ENCODE measurements at places on chromosomes 4 and X.

GRCh38 chrX:37472836-37473235, 98.6 kb upstream of the LANCL3 start:
- no peak for DNase-seq

DNA sequence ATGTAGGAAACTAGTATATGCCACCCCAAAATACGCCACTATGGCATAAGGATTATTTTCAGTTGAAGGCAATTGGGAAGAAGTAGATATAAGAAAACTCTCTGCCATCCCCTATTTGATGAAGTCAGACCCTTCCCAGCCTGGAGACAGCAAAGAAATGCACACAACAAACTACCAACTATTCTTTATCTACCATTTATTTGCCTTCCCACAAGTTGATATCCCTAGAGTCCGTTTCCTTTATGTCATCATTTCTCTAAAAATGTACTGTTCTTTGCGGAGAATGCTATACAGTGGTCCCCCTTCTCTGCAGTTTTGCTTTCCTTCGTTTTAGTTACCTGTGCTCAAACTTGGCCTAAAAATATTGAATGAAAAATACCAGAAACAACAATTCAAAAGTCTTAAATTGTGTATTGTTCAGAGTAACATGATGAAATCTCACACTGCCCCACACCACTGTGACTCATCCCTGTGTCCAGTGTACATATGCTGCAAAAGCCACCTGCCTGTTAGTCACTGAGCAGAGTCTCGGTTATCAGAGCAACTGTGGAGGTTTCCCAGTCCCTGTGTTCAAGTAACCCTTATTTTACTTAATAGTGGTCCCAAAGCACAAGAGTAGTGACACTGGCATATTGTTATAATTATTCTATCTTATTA, 152.3 kb downstream of the WDFY3 start:
- no peak for DNase-seq

DNA sequence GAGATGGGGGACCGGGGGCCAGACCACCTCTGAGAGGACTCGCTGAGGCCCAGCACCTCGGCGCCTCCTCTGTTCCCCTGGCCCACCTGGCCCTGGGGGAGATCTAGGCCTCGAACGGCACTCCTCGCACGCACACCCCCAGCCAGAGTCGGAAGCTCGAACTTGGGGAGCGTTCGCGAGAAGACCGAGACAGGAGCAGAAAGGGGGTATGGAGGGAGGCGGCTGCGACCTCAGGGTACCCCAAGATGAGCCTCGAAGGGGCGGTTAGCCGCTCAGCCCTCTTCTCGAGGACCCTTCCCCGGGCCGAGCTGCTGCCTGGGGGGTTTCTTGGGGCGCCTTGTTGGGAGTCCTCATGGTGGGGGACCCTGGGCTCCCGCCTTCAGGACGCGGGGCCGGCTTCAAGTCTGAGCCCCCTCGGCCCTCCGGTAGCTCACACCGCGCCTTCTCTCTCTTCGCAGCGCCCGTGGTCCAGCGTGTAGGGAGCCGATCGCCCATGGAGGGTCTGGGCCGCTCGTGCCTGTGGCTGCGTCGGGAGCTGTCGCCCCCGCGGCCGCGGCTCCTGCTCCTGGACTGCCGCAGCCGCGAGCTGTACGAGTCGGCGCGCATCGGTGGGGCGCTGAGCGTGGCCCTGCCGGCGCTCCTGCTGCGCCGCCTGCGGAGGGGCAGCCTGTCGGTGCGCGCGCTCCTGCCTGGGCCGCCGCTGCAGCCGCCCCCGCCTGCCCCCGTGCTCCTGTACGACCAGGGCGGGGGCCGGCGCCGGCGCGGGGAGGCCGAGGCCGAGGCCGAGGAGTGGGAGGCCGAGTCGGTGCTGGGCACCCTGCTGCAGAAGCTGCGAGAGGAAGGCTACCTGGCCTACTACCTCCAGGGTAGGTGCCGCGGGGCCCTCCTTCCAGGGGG, 706 bp downstream of the DUSP9 start:
- no peak for DNase-seq

DNA sequence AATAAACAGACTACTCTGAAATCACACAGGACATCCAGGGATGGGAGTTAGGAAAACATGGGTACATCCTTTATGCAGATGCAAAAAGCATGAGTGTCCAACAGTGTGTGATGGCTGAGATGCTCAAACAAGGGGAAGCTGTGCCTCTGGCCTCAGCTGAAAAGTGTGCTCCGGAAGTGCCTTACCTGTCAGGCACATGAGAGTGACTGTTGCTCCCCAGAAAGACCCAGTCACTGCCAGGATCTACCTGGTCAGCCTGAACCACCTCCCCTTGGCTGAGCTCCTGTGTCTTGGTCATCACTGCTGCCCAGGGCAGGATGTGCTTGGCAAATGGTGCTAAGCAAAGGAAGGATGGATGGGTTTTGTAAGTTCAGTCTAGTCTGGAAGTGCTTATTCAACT, 4.0 kb downstream of the PPP2R2C start:
- DNase-seq: no peak

GRCh38 chrX:110421500-110422455, 63.1 kb downstream of the RTL9 start:
- DNase-seq: no peak

GRCh38 chrX:7925867-7926472, 1.2 kb downstream of the PNPLA4 start:
- peak; percentile 71 for DNase-seq

- peak; percentile 99 for DNase-seq
Observed at GRCh38 chrX:1391707-1392375, at the start of gene SLC25A6. Gene SLC25A6 (minus strand): TSS chrX:1392113. CDS start chrX:1392009, 104 bp downstream.

DNA sequence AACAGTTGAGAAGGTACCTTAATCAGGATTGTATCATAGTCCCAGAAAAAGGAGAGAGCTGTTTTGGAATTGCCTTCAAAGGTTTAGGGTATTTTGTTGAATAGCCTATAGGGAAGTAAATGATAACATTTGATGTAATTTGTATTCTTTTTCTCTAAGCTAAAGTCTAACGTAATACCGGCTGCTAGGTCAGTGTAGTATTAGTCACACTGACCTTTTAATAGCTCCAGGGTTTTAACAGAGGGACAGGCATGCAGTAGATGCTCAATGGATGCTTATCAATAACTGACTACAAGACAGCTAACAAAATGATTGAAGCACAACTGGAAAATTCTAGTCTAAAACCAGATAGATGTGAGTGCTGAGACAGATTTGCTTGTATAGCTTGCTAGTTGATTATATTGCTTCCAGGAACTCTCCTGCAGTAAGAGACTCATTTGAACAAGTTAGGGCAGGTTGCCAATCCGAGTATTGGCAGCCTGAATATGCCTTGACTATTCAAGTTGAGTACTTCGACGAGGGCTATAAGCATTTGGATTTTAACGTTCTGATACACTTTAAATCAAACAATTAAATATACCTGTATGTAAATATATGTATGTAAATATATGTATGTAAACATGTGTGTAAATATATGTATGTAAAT, 16.5 kb upstream of the PNPLA4 start:
- no peak for DNase-seq

GRCh38 chr4:15116509-15117079, 114.3 kb downstream of the CPEB2 start:
- DNase-seq: no peak

- DNase-seq: no peak
Observed at GRCh38 chr4:6338175-6338950, 68.7 kb downstream of the WFS1 start.

GRCh38 chr4:149050840-149051239, 608.6 kb upstream of the NR3C2 start:
- DNase-seq: no peak

DNA sequence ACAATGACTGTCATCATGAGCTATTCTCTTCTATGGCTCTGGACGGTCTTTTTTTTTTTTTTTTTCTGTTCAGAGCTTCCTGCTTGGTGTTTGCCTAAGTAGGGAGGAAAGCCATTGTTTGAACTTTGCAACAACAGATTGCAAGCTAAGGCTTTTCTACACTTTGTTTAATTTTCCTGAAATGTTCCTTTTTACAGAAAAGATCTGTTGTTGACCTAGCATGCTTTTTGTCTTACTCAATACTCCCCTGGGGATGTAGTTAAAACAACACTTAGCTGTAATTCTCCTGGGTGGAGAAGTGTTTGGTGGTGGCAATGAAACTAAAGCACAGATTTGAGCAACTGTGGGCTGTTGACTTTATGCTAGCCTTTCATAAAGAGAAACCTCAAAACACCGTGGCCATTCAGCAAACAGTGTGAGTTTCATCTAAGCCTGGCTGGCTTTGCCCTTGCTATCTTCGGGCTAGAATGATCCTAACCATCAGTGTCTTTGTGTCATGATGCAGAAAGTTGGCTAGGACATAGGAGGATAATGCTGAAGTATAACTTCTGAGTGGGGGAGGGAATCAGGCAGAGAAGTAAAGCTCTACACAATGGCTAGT, 110.5 kb downstream of the ANXA3 start:
- DNase-seq: no peak

DNA sequence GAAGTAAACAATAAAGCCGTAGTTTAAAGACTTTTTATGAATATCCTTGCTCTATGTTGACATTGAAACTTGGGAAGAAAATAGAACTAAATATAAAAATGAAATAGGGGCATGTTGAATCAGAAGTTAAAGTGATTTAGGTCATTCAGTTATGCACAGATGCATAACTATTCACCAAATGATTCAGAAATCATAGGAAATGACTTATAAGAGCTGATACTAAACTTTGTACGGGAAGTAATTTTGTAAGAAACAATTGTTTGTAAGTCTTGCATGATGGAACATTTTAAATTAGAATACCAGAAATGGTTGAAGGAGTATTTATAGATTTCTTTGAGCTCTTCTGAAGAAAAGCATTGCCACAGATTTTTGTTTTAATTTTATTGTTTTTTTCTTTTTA, 246.5 kb downstream of the CPE start:
- DNase-seq: no peak

DNA sequence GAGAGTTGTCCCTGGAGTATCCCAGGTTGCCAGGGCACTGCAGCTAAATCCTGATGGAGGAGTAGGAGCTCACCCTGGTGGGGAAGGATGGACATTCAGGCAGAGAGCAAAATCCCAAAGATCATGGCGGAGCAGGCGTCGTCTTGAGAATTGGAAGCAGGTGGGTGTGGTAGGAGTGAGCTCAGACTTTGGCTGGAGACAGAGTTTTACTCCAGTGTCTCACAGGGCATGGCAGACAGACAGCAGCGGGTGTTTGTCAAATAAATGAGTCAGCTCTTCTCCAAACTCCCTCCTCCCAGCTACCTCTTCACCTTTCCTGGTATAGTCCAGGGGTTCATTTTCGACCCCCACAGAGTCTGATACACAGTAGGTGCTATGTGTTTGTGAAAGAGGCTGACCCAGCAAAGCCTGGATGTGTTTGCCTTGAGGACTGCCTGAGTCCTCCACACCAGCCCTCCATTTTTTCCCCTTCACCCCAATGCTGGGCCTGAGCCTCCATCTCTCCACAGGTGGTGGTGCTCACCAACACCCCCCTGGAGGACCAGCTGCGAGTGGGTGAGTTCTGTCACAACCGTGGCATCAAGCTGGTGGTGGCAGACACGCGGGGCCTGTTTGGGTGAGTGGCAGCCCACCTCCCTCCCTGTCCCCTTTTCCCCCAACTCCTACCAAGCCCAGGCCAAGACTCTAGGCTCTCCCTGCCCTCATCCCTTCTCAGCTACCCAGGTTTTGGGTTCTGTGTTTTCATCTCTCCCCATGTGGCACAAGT, 6.9 kb downstream of the UBA1 start:
- no peak for DNase-seq

- no peak for DNase-seq
Observed at GRCh38 chr4:153148791-153149190, 55.5 kb upstream of the TRIM2 start.

GRCh38 chr4:140790765-140791164, 34.6 kb upstream of the TBC1D9 start:
- no peak for DNase-seq

- DNase-seq: no peak
Observed at GRCh38 chr4:71266090-71266794, 72.6 kb upstream of the SLC4A4 start.

GRCh38 chr4:163568843-163569242, 74.4 kb downstream of the TMA16 start:
- DNase-seq: no peak

DNA sequence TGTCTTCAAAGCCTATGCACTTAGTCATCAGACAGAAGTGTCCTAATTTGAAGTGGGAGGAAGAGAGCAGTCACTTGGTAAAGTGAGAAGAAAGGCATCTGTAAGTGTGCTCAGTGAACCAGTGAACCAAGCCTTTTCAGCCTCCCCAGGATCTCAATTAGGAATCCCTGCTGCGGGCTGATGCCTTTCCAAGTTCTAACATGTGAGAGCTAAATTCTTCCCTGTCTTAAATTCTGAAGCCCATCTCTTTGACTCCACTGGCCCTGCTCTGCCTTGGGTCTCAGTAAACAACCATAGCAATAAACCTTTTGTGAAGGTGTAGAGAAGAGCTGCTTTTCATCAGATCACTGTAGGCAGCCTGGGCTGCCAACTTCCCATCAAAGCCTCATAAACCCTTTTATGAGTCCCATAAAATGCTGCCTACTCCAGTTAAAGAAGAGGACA, 701.2 kb upstream of the LCORL start:
- DNase-seq: no peak

GRCh38 chr4:122766950-122767349, 34.4 kb downstream of the BBS12 start:
- no peak for DNase-seq

GRCh38 chr4:52036886-52037530, 1.1 kb downstream of the SGCB start:
- DNase-seq: no peak

DNA sequence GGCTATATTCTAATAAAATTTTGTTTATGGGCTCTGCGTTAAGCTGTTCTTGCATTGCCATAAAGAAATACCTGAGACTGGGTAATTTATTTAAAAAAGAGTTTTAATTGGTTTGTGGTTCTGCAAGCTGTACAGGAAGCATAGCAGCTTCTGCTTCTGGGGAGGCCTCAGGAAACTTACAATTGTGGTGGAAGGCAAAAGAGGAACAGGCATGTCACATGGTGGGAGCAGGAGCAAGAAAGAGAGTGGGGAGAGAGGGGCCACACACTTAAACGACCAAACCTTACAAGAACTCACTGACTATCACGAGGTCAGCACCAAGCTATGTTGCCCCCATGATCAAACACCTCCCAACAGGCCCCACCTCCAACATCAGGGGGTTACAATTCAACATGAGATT, 74.0 kb downstream of the FHDC1 start:
- DNase-seq: no peak
